ENCODE measurements at places on chromosomes 5 and 9.

GRCh38 chr9:11443631-11444030, 830.8 kb upstream of the PTPRD start:
- no peak for DNase-seq

GRCh38 chr9:98830554-98830953, 23.1 kb downstream of the GALNT12 start:
- no peak for DNase-seq

- DNase-seq, result no peak
Measured at GRCh38 chr5:36561601-36562000, 44.8 kb upstream of the SLC1A3 start.

GRCh38 chr9:109906766-109907382, 126.9 kb downstream of the PALM2AKAP2 start:
- no peak for DNase-seq

DNA sequence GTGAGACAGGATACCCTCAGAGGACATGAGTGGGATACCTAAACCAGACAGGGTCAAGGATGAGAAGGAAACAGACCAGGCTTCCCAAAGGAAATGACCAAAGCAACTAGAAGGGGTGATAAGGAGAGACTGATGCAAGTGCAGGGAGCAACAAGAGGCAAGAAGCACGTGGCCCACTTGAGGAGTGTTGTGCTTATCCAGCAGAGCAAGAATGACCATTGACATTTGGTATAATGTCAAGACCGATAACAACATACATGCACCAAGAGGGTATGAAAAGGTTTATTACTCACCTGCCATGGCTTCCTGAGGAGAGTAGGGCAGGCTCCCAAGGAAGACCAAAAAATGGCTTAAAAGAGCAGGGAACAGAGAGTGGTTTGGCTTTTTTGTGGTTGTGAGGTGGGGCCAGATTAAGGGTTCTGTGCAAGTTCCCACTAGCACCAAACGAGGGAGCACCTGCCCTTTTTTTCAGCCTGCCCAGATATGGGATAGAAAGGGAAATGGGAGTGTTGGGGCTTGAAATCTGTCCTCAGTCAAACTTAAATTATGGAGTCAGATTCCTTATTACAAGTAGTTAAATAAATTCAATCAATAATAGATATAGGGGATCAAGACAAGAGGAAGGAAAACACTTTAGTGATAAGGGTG, 513.6 kb downstream of the RASEF start:
- no peak for DNase-seq

DNA sequence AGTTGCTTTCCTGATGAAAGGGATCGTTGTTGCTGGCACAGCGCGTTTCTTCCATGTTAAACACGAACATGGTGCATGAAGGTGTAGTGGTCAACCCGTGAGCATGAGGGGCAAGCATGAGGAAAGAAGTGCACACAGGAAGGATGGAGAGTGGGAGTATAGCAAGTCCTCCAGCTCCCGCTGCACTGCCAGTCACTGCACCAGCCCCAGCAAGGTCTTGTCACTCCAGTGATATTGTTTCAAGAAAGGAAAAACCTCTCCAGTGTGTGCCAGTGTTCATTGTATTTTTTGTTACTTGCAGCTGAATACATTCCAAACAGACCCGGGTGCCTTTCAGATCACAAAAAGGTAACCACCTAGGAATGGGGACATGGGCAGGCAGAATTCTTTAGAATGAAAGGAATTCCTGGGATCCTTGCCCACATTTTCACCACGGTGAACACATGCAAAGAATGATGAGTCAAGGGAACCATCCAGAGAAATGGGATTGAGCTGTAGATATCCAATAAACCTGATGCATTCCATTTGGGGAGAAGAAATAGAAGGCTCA, 186.3 kb downstream of the AOPEP start:
- DNase-seq, result no peak
